ENCODE measurements at places on chromosomes 4 and X.

GRCh38 chr4:90876296-90876695 is 749.1 kb downstream of the CCSER1 start:
- DNase-seq: no peak

GRCh38 chrX:138847930-138848329 is 136.4 kb upstream of the FGF13 start:
- no peak for DNase-seq

GRCh38 chr4:142282870-142283431 is 563.1 kb downstream of the INPP4B start:
- no peak for DNase-seq

GRCh38 chr4:69467797-69468196 is 27.9 kb downstream of the UGT2B4 start:
- DNase-seq: no peak

- DNase-seq: no peak
These were observed 82.0 kb downstream of the WWC2 start for GRCh38 chr4:183181081-183181480.

GRCh38 chr4:153788413-153789276 is at the start of gene SFRP2:
Gene SFRP2 (minus strand): TSS chr4:153789083. CDS start chr4:153788835, 248 bp downstream.
- no peak for DNase-seq

- DNase-seq: no peak
These were observed 169.2 kb upstream of the RBPJ start for GRCh38 chr4:26151615-26152014.

All from NCI-H1092 treated with DMSO at 0.1 percent for 48 hours (cell line).